ENCODE measurements at places on chromosomes 6 and 20.

DNA sequence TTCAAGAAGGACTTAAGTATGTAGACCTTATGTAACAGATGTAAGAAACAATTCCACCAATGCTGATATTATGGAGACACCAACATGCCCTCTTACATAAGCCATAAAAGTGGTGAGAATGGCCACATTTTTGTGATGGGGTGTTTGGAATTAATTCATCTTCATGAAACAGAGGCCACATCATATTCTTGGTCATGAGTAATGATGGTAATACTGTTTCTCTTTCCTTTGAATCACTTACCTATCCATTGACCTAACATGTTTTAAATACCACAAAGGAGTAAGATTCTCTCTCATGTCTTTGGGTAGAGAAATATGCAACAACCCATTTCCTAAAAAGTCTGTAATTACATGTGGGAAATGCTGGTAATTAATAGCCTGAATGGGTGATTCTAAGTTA, 545.4 kb upstream of the FLRT3 start:
- DNase-seq, result no peak

- no peak for DNase-seq
Observed at GRCh38 chr6:90440586-90441283, 144.1 kb upstream of the BACH2 start.

DNA sequence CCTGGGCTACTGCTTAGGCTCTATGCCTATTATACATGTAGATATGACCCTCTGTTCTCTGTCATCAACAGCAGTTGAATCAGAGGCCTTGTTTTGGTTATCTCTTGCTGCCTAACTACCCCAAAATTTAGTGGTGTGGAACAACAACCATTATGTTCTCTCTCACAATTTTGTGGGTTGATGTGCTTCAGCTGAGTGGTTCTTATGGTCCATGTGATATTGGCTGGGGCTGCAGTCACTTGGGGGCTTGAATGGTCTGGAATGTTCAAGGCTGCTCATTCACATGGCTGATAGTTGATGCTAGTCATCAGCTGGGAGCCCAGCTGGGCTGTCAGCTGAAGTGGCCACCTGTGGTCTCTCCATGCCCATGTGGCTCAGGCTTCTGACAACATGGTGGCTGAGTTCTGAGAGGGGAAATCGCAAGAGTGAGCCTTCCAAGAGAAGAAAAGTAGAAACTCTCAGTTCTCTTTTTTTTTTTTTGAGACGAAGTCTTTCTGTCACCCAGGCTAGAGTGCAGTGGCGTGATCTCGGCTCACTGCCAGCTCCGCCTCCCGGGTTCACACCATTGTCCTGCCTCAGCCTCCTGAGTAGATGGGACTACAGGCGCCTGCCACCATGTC, 47.8 kb downstream of the SHLD1 start:
- peak; percentile 15 for DNase-seq

- DNase-seq, result no peak
Observed at GRCh38 chr6:64459411-64459944, 823.9 kb downstream of the PHF3 start.

DNA sequence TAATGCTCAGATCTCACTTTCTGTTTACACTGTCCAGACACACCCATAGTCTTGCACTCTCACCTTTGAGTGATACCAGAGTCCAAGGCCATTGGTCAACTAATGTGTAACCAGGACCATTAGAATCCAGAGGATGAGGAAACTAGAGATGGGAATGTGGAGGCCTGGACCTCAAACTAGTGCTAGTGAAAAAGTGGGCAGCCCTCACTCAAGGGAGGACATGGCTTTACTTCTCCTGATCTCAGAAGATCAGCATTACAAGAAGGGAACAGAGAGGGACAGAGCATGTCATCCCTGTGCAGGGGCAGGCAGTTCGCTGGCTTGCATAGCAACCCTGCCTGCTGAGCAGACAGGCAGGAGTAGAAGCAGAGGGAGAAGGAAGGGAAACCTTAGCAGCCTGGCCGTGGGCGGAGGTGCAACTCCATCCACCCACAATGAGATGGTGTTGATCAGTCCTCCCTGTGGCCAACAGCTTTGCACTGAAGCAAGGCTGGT, 22.6 kb upstream of the XRN2 start:
- DNase-seq, result no peak
